ENCODE measurements at places on chromosomes 16 and 17. TPM values are rescaled to one million over a fixed set of nuclear protein-coding genes. Genes with fewer than 3 reads are reported as not detected.

DNA sequence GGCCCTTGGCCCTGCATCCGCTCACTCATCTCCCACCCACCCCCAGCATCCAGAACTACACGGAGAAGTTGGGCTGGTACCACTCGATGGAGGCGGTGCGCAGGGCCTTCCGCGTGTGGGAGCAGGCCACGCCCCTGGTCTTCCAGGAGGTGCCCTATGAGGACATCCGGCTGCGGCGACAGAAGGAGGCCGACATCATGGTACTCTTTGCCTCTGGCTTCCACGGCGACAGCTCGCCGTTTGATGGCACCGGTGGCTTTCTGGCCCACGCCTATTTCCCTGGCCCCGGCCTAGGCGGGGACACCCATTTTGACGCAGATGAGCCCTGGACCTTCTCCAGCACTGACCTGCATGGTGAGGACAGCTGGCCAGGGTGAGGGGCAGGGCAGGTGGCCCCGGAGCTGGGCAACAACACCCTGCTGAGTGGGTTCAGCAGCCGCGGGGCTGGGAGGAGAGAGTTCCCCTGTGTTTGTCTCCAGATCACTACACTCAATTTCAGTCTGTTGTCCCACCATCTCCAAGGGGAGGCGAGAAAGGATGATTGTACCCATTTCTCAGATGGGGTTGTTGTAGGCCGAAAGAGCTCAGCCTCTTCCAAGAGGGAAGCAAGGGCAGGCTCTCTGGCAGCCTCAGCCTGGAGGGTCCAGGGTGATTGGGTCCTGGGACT lies 14.4 kb downstream of the MMP15 start:
- DNase-seq = no peak

- DNase-seq = no peak
These were observed 171.0 kb downstream of the KATNIP start for GRCh38 chr16:27720731-27721530.

GRCh38 chr17:83201206-83202001 lies 122.0 kb downstream of the METRNL start:
- DNase-seq = no peak

DNA sequence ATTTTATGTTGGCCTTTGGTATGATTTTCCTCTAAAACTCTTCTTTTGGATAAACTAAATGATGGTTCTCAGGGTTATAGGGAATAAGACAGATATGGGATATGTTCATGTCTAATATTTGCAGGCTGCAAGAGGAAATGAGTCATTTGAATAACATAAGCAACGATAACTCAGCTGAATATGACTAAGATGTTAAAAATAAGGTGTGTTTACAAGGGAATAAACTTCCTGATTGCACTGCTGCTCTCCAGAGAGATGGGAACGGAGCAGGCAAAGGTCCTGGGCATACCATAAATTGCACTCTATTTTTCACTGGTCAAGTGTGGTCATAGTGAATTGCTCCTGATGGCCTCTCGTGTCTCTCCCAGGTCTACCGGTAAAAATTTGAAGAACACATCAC lies 666.2 kb downstream of the TOX3 start:
- DNase-seq = no peak

Gene SYNGR3
- total RNA-seq = 2.5 TPM
